ENCODE measurements at places on chromosomes 7 and 10.
A peak's percentile ranks its signal among the peaks of the same experiment; 100 is the strongest.

GRCh38 chr7:143965280-143965679 lies 10.6 kb downstream of the OR2F1 start:
- no peak for DNase-seq

GRCh38 chr7:64807731-64808365 lies 13.6 kb downstream of the ZNF138 start:
- DNase-seq, result no peak

GRCh38 chr7:12210179-12211053 lies 678 bp upstream of the TMEM106B start:
- no peak for DNase-seq

GRCh38 chr7:11192506-11192905 lies 218.8 kb downstream of the PHF14 start:
- no peak for DNase-seq

DNA sequence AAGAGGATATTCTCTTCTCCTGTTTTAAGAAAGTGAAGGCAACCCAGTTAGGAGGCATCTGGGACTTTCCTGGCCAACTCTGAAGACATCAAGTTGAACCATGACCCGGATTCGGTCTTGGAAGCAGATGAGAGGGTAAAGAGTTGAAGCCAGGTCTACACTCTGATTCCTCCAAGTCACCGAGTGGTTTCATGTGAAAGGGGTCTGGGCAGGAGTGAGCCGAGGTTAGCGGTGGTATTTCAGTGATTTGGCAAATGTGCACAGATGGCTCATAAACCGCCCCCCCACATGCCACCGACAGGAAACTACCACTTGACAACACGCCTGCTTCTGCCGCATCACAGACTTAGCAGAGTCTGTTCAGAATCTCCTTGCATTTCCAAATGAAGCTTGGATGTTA lies 11.4 kb upstream of the REPIN1 start:
- peak; percentile 20 for DNase-seq

GRCh38 chr10:21130108-21130507 lies 233.0 kb upstream of the NEBL start:
- no peak for DNase-seq

GRCh38 chr10:30215141-30215540 lies 133.9 kb downstream of the MTPAP start:
- no peak for DNase-seq

DNA sequence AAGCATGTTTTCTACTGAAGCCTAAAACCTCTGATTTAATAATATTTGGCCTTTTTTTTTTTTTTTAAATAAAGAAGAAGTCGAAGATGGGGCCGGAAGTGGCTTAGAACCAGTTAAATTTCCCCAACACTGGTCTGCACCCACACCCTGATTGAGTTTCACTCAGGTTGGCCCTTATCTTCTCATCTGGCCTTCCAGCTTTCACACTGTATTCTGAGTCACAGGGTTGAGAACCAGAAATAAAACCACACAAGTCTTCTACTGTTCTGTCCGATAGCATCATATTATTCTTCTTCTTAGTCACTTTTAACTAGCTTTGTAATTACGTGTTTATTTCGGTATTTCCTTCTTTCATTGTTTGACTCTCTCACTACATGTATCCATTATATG lies 9.9 kb downstream of the ZNF365 start:
- no peak for DNase-seq

DNA sequence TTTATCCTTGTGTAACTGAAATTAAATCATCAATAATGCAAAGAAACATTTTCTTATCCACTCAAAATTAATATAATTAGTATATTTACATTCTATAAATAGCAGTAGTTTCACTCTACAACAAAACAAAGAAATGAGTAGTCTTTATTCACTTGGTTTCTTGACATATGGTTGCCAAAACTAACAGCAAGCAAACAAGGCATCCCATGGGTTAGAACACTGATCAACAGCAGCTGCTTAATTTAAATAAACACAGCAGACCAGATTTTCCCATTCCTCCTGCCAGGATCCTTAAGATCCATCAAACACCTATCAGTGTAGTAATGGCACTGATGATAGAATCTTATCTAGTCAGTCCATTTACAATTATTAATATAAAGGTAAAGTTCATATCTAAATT lies 22.1 kb downstream of the NCAPG2 start:
- DNase-seq, result no peak

- DNase-seq, result no peak
These were observed 95.4 kb downstream of the CREB5 start for GRCh38 chr7:28507525-28508282.

DNA sequence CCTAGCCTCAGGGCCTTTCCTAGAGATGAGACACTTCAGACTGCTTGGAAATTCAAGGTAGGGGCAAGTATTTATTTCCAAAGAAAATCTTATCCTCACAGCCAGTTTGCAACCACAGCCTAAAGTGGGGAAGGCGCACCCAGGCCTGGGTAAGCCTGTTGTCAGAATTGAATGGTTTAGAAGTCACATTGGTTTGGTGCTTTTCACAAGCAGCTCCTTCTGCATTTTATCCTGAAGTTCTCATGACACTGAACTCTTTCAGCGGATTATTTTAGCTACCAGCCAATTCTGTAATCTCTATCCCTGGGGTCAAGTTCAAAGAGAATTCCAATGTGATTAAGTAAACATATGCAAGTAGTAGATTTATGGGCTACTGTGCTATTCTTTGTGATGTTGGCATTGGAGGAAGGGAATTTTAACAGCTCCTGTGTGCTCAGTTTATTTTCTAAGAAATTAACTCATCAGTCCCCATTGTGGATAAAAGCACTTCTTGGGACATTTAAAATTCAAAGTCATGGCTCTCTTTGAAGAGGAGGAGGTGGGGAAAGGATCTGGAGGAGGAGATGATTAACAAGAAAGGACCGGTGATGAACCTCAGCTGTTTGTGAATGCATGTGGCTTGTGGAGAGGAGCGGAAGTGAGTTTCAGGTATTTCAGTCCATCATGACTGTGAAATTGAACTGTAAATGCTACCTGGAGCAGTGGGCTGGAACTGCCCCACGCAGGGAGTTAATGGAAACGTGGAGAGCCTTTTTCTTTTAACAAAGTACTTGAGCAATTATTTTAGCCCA lies 90.2 kb upstream of the CACUL1 start:
- DNase-seq, result no peak

DNA sequence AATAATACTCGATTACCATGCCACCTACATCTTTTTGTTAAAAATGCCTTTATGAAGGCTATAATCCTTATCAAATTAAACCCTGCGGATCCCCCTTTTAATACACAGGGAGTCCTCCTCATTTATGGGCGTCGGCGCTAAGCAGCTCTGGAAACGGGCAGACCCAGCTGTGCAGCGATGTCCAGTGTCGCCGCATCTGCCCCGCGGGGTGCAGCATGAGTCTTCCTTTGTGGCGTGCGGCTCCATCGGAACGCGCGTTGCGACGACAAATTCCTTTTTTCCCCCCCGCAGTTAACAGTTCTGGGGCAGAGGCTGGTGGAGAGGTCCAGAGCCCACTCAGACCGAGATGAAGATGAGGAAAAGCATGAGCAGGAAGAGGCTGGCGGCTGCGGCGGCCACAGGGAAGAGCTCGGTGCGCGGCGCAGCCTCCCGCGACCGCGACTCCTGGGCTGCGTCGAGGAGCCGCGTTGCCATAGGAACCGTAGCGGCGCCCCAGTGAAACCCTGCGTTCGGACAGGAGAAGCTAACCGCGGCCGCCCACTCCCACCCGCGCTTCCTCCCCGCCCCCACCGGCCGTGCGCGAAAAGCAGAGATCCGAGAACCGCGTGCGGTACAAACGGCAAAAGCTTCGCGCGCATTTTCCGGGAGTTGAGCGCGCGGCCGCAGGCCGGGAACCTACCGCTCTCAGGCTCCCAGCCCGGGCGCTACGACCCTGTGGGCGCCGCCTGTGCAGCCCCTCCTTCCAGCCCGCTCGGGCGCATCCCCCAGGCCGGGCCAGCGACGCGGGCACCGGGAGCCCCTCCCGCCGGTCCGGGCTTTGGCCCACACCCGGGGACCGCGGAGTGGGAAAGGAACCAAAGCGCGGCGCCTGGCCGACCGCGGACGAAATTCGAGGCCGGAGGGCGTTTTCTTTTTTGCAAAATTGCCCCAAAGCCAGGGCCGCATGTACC lies 130.6 kb downstream of the SPAG6 start:
- no peak for DNase-seq

GRCh38 chr10:15815242-15815885 lies 44.9 kb downstream of the MINDY3 start:
- DNase-seq, result no peak

GRCh38 chr10:118307220-118307619 lies 34.9 kb downstream of the FAM204A start:
- no peak for DNase-seq

- DNase-seq, result no peak
These were observed 408.2 kb downstream of the DNAJB6 start for GRCh38 chr7:157744786-157745601.

- no peak for DNase-seq
These were observed 10.1 kb downstream of the FOXL3 start for GRCh38 chr7:300048-300447.

- no peak for DNase-seq
These were observed 14.8 kb downstream of the NACAD start for GRCh38 chr7:45073786-45074527.

GRCh38 chr7:69656890-69657289 lies 58.6 kb downstream of the AUTS2 start:
- DNase-seq, result no peak

DNA sequence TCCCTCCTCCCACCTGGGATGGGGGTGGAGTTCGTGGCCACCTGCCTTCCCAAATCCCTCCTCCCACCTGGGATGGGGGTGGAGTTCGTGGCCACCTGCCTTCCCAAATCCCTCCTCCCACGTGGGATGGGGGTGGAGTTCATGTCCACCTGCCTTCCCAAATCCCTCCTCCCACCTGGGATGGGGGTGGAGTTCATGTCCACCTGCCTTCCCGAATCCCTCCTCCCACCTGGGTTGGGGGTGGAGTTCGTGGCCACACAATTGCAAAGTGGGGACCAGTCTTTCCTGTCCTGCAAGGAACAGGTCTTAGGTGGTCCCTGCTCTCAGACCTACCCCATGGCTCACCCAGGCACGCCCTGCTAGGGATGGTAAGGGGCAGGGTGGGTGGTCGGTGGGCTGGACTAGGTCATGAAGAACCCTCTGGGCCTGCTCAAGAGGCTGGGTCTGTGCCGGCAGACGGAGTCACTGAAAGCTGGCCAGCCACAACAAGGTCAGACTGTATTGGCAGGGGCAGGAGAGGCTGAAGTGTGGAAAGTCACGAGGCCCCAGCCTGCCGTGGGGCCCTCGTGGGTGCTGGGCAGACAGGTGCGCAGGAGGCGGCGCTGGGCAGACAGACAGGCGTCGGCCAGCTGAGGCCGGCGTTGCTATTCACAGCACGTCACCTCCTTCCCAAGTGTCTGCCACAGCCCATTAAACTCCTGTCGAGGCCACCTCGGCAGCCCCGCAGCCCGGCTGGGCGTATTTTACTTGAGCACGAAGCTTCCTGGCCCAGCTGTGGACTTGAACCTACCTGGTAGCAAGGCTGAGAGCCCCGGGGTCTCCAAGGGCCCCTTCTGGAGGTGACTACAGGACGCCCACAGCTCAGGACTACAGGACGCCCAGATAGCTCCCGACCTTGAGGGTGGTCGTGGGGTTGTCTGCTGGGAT lies 4.1 kb downstream of the KNDC1 start:
- DNase-seq, result no peak

DNA sequence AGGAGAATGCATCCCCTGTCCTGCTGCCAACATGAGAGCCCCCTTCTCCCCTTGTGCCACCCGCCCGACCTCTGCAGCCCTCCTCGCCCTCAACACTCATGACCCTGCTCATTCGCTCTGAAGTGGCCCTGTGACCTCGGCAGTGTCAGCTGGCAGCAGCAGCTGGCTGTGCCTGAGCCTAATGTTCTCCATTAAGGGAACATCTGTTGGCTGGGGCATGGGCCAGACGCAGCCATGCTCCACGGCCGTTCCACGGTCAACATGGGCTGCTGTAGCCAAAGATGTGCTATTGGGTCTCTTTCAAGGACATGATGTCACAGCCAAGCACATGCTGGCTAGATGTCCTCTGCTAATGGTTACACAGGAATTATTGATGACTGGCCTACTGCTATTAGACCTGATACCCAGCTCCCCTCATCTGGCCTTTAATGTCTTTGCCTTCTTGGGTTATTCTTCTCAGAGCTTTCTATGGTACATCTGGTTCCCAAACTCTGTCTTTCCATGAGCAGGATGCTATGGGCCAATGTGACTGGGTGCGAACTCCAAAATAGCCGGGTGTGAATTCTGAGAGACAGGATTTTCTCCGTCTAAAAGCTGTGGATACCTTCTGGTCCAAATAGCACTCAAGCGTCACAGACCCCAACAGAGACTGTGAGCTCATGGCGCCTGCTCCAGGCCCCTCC lies 22.4 kb downstream of the ADCYAP1R1 start:
- DNase-seq, result no peak

DNA sequence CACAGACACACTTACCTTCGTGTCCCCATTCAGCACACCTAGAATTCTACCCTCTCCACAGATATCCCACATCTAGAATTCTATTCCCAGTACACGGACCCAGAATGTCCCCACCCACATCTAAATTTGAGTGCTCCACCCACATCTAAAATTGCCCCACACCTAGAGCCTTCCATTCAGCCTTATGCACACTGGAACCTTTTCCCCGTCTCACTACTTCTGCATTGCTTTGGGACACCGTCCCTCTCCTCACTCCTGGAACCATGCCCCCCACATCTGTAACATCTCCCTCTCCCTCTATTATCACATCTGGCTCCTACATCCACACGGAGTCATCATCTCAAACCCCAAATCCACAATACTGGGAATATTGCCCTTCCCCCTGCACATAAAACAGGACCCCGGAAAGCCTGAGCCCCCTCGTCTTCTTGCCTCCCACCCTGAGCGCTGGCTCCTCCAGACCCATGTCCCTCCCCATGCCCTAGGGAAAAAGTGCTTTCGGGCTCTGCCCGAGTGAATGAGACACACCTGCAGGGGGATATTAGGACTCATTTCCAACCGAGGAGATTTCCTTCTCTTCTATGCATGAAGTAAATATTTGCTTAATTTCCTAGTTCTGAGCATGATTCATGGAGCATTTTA lies 125.8 kb upstream of the UNC5B start:
- no peak for DNase-seq

DNA sequence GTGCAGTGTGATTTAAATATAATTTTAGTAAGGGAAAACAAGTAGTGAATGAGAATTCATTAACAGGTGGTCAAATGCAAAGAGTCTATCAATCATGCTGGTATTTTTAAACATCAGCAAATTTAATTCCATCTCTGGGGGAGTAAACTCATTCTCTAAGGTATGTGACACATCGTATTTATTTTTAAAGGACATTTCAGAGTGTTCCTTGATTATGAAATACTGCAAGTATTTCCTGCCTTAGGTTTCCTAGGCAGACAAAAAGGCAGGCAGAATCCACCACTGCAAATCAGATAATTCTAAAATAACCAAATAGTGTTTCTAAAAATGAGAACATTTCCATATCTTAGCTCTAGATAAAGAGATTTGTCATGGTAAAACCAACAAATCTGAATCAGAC lies 193.8 kb downstream of the LRRTM3 start:
- no peak for DNase-seq

GRCh38 chr10:15137036-15137359 lies 31.5 kb downstream of the NMT2 start:
- no peak for DNase-seq

Measured in NCI-H510A (cell line).